ENCODE measurements at places on chromosomes 12 and 14.
A peak's percentile ranks its signal among the peaks of the same experiment; 100 is the strongest.

DNA sequence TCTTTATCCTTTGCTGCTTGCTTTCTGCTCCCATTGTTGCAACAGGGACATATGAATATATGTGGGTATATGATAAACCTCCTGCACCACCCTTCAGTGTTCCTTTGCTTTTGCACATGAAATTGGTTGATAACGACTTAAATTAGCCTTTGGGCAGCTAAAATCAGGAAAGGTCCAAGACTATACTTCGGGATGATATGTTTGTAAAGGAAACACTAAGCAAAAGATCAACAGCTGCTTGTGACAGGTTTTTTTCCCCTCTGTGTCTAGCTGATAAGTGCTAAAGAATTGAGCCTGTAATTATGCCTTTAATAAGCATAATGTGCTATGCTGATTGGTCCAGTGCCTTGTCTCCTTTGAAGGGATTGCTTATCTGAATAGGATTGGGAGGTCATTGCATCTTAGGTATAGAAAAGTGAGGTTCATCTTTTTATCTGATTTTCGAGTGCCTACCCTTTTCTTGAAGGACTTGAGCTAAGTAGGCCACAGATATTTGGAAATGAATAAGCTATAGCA, 59.4 kb downstream of the PPHLN1 start:
- DNase-seq, result no peak

DNA sequence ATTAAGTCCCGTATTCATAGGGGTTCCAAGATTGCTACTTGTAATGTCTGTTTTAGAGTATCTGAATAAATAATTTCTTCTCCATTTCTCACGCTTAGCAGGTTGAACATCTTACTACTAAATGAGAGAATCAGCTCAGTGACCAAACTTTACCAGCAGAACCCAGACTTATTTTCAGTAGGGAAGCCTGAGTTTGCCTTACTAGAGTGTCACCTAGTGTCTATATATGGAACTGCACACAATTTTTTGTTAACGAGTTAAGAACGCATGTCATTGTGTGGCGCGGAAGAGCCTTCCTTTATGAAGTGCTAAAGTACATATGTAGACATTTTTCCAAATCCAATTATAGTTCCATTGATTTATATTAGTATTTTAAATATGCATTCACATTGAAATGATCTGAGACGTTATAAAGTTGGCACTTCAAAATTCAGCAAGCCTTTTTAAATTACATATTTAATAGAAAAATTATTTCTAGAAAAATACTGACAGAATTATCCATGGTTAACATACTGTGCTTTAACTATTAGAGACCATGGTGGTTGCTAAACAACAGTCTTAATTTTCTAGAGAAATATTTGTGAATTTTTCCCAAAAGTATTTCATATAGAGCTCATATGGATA, 88.3 kb downstream of the RPS29 start:
- DNase-seq, result peak; percentile 73

DNA sequence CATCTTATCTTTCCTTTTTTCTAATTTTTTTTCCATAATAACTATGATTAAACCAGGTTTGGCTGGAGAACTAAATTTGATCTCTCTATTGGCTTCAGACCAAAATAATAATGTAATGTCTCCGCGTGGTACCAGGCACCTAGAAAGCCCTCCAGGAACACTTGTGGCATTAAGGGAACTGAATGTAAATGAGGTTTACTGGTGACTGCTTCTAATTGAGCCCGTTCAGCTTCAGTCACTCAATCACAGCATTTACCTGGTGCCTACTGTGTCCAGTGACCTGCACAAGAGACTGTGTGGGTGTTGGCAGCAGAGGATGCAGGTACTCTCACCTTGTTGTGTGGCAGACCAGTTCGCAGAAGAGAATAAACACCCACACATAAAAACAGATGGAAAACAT, 302.5 kb downstream of the DPF3 start:
- DNase-seq, result no peak

DNA sequence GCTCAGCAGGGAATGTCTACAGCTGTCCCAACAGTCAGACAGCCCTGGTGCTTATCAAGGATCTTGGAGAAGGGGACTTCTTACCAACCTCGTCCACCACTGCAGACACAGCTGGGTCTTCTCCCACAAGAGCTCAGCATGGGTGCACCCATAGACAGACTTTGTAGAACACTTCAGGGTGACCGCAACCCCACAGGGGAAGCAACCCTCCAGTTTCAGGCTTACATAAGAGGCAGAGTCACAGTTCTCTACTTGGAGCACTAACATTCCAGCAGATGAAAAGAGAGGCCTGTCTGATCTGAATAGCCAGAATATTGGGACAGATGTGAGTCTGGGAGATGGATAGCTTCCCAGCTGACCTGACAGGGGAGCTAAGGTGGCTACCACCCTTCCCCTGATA, 3.5 kb upstream of the CLEC1A start:
- no peak for DNase-seq

- peak; percentile 16 for DNase-seq
Observed at GRCh38 chr14:24368562-24369252, 723 bp downstream of the NFATC4 start.

GRCh38 chr14:70002589-70003346, 123.6 kb downstream of the SMOC1 start:
- no peak for DNase-seq

- DNase-seq, result no peak
Observed at GRCh38 chr14:65302571-65303189, 109.8 kb upstream of the FUT8 start.

GRCh38 chr14:44286201-44286600, 220.9 kb downstream of the FSCB start:
- DNase-seq, result no peak

DNA sequence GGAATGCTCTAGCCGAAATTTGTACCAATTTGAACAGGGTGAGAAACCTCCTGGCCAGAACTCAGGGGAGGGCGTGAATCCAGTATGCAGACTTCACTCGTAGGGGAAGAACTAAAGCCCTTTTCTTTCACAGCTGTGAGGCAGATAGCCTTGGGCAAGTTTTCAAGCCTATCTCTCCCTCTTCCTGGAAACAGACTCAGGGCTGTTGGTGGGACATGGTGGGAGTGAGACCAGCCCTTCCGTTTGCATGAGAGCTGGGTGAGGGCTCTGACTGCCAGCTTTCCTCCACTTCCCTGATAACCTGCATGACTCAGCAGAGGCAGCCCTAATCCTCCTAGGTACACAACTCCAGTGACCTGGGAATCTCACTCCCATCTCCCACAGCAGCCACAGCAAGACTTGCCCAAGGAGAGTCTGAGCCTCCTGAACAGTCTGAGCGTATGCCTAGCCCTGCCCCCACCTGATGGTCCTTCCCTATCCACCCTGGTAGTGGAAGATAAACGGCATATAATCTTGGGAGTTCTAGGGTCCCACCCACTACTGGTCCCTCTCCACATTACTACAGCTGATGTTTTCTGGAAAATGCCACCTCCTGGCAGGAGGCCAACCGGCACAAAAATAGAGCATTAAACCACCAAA, 170.1 kb upstream of the AMIGO2 start:
- no peak for DNase-seq

DNA sequence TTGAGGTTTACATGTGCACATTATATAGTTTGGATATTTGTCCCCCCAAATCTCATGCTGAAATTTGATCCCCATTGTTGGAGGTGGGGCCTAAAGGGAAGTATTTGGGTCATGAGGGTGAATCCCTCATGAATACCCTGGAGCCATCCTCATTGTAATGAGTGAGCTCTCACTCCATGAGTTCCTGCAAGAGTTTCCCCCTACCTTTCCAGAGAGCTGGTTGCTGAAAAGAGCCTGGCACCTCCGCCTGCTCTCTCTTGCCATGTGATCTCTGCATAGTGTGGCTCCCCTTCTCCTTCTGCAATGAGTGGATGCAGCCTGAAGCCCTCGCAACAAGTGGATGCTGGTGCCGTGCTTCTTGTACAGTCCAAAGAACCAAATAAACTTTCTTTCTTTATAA, 234.3 kb upstream of the DIO2 start:
- DNase-seq, result no peak

DNA sequence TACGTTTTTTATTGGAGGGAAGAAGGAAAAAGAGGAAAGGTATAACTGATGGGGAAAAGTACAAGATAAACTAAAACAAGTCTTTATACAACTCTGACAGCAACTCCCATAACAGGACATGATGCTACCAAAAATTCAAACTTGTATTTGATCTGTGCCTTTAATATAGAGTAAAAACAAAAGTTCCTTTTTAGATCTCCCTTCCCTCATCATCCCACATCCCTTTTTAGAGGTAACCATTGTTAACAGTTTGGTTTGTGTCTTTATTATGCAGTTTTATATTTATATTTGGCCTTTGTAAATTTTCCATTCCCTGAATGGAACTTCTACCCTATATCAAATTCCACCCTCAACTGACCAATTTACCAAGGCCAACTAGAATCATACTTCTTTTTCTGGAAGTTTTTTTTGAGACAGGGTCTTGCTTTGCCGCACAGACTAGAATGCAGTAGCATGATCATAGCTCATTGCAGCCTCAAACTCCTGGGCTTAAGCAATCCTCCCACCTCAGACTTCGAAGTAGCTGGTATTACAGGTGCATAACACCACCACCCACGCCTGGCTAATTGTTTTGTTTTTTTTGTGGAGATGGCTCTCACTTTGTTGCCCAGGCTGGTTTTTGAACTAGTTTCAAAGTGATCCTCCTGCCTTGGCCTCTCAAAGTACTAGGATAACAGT, 36.9 kb downstream of the RAB21 start:
- no peak for DNase-seq

DNA sequence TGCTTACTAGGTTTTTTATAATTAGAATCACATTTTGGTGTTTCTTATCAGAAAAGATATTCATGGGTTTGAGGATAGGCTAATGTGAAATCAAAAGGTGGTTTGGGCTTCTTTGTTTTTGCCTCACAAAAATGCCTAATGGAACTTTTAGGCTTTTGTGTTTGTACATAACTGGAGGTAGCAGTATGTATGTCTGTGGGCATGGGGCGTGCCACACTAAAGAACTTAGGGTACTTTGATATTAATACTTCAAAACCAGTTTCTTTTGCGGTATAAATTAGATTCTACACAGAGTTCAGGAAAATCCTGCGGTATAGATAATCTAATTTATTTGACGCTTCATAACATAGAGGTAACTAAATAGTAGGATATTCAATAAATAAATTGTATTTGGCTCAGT, 1.9 kb downstream of the ETV6 start:
- DNase-seq, result no peak

DNA sequence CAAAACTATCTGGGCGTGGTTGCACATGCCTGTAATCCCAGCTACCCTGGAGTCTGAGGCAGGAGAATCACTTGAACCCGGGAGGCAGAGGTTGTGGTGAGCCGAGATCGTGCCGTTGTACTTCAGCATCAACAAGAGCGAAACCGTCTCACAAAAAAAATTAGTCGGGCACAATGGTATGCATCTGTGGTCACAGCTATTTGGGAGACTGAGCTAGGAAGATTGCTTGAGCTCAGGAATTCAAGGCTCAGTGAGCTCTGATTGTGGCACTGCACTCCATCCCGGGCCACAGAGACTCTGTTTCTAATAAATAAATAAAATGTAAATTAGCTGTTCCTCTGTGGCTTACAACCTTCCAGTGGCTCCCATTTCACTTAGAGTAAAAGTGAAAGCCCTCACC, 28.0 kb downstream of the RCOR1 start:
- no peak for DNase-seq

DNA sequence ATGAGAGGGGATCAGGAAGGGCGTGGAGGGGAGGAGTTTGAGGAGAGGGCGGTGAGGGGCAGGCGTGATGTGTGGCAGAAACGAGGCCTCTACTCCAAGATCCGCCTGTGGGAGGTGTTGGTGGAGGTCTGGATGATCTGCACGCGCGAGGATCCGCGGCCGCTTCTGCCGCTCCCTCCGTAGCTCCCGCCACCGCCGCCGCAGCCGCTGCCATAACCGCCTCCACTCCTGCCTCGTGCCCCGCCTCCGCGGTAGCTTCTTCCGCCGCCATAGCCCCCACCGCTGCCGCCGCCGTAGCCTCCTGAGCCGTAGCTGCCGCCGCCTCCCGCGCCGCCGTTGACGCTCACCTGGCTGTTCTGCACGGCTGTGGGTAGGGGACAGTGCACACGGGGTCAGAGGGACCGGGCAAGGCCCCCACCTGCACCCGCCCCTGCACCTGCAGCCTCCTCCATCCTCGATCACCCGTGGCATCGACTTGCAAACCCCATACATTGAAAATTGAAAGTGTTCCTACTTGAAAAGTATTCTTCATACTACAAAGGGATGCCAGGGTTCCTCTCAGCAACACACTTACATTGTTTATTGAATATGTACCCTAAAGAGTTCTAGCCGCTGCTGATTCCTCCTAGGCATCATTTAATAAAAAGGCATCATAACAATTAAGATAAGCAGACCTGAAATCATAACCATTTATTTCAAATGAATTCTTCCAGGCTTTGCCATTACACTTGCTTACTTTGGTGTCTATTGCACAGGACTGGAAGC, 11.1 kb upstream of the KRT1 start:
- DNase-seq, result no peak

GRCh38 chr12:115885040-115885690, 392.3 kb downstream of the MED13L start:
- DNase-seq, result no peak

DNA sequence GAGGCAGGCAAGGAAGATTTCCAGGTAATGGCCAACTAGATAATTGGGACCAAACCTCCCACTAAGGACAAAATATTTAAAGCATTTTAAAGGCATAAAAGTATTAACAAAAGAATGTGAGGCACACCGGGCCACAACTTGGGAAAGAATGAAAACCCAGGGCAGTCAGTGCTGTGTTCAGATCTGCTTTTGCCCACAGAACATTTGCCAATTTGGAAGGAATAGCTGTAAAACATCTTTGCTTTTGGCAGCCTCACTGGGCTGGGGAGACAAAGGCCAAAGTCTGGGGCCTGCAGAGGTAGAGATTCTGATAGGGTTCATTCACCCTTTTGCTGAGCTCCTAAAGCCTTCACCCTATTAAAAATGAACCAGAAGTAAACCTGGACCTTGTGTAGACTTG, 82.3 kb downstream of the SYNE3 start:
- DNase-seq, result no peak

GRCh38 chr12:114868995-114869834, 185.2 kb upstream of the TBX3 start:
- no peak for DNase-seq

DNA sequence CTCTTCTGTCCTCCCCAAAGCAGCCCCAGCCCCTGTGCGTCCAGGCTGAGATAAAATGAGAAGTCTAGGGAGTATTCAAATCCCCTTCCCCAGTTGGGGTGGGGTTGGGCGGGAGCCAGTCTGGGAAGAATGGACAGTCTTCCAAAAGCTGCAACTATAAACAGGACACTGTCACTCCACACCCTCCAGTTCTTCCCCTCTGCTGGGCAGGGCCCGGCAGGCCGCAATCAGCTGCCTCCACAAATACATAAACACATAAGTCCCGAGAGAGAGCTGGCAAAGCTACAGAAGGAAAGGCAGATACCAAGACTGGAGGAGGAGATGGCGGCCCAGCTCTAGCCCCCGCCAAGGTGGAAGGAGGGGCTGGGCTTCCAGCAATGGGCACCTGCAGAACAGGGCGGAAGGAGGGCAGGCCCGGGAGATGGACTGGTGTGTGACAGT, 12.7 kb downstream of the LTBP2 start:
- no peak for DNase-seq

DNA sequence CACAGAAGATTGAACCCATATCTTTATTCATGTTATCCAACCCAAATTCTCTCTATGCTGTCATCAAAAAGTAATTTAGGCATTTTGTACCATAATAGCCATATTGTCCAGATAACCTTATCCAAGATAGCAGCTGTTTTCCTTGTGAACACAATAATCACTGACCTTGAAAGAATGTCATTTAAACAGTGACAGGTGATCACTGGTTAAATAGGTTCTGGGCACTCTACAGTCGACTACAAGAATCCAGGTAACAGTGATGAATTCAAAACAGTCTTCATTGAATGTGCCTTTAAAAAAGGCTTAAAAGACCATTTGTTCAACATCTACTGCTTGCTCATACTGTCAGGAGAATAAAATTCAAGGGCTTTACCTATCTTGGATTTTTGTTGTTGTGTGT, 4.6 kb upstream of the SPX start:
- no peak for DNase-seq

Measured in midbrain (tissue), 1 donor.